Type B pancreatic cell (in vitro differentiated cells): ENCODE measurements at places on chromosomes 13 and 19. TPM values are rescaled to one million over a fixed set of nuclear protein-coding genes. Genes with fewer than 3 reads are reported as not detected.
A peak's percentile ranks its signal among the peaks of the same experiment; 100 is the strongest.

DNA sequence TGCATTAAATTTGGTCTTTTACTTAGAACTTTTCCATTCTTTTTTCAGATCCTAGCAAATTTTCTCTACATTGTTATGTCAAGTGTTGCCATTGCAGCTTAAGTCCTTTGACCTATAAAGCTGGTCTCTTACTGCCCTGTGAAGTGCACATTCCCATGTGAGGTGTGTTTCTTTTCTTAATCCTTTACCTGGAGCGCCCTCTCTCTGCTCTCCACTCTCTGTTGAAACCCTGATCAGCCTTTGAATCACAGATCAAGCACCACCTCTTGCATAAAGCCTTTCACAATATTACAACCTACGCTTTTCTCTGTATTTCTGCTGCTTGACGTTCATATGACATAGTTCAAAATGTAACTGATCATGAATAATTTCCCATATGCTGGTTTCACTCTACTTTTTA, 84.8 kb downstream of the PCDH17 start:
- H3K27me3 ChIP-seq = no peaks in the 10 kb centered on the region
- H3K4me3 ChIP-seq = no peak overlapping the region
- H3K36me3 ChIP-seq = no peaks in the 10 kb centered on the region
- no peak for DNase-seq

- no peaks in the 10 kb centered on the region for H3K27me3 ChIP-seq
- no peak overlapping the region for H3K4me3 ChIP-seq
- H3K36me3 ChIP-seq = no peaks in the 10 kb centered on the region
These were observed 358.6 kb downstream of the DCT start for GRCh38 chr13:94120878-94121277.

GRCh38 chr13:103965506-103966243, 899.5 kb upstream of the SLC10A2 start:
- H3K27ac ChIP-seq = no peak overlapping the region
- H3K36me3 ChIP-seq = no peaks in the 10 kb centered on the region
- no peak for DNase-seq
- H3K4me3 ChIP-seq = no peak overlapping the region
- H3K4me1 ChIP-seq = peaks cover 11% of the 10 kb centered on the region
- H3K27me3 ChIP-seq = no peaks in the 10 kb centered on the region

- no peak for DNase-seq
- H3K4me3 ChIP-seq = no peak overlapping the region
These were observed 9.5 kb downstream of the FGF22 start for GRCh38 chr19:648904-649801.

- no peaks in the 10 kb centered on the region for H3K27me3 ChIP-seq
- DNase-seq = no peak
- no peaks in the 10 kb centered on the region for H3K36me3 ChIP-seq
- H3K4me3 ChIP-seq = no peak overlapping the region
- H3K27ac ChIP-seq = peak overlapping the region; percentile 48
These were observed 4.2 kb upstream of the JSRP1 start for GRCh38 chr19:2260341-2260805.

DNA sequence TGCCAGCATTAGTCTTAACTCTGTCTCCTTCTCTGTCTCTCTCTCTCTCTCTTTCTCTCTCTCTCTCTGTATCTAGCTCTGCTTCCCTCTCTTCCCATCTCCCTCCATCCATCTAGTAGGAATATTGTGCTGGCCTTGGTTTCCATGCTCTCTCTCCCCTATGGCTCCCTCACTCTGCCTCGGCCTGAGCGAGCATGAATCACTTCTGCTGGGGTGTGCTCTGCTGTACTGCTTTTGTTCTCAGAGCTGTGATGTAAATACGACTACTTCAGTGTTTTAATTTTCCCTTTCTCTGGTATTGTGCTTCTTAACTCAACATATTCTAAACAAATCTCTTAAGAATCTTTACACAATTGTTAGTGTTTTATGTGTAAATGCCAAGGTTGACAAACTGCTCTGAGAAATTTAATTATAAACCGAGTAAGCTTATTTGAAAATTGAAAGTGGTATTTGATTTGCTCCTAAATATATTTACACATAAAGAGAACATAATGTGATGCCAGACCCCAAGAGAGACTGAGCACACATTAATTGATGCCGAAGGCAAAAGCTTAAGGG, 211.5 kb upstream of the KL start:
- H3K36me3 ChIP-seq = no peaks in the 10 kb centered on the region
- H3K4me3 ChIP-seq = no peak overlapping the region
- no peak for DNase-seq
- no peaks in the 10 kb centered on the region for H3K27me3 ChIP-seq
- no peaks in the 10 kb centered on the region for H3K4me1 ChIP-seq

DNA sequence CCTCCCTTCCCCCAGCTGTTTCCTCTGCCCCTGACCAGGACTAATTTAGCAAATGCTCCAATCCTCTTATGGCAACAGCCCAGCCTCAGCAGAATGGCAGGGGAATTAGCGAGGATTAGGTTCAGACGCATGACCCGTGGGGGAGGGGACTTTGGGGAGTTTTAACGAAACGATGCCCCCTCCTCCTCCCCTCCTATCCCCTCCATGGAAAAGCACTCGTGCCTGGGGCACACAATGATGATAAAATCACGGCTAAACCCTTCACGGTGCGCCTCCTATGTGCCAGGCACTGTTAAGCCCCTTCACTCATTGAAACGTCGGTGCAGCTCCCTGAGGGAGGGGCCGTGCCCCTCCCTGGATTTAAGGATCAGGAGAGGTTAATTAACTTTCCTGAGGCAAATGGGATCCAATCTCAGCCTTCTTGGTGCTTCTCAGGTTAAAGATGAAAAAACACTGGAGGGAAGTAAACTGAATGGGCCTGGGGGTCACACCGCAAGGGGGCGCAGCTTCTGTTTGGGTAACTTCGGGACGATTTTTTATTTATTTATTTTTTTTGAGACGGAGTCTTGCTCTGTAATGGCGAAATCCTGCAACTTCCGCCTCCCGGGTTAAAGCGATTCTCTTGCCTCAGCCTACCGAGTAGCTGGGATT, 10.1 kb upstream of the TPRX2 start:
- peak overlapping the region; percentile 87 for H3K27ac ChIP-seq
- no peaks in the 10 kb centered on the region for H3K36me3 ChIP-seq
- peaks cover 37% of the 10 kb centered on the region for H3K27me3 ChIP-seq

DNA sequence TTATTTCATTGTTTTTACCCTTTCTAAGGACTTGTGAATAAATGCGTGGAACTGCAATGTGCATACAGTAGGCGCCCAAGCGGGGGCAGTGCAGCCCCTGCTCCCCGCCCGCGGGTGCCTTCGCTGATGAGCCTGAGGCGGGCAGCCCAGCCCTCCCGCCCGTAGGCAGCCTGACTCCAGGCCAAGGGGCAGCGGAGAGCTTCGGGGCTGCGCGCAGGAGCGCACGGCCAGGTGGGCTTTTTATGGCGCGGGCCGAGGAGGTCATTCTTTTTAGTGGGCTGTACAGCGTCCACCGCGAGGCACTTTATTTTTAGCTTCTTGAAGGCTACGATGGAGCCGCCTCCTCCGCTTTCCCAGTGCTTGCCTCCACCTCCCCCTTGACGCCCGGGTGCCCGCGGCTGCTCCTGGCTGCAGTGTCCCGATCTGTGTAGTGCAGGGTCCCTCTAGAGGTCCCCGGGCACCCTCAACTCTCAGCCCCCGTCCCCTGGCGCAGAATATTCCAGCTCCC, 60.5 kb downstream of the CCNE1 start:
- no peak overlapping the region for H3K27ac ChIP-seq
- H3K4me3 ChIP-seq = no peak overlapping the region
- no peaks in the 10 kb centered on the region for H3K36me3 ChIP-seq
- peaks cover 6% of the 10 kb centered on the region for H3K4me1 ChIP-seq
- H3K27me3 ChIP-seq = peaks cover 35% of the 10 kb centered on the region

- no peak for DNase-seq
- no peak overlapping the region for H3K4me3 ChIP-seq
- peaks cover 11% of the 10 kb centered on the region for H3K27me3 ChIP-seq
- H3K36me3 ChIP-seq = no peaks in the 10 kb centered on the region
These were observed 386 bp downstream of the VAV1 start for GRCh38 chr19:6772866-6773322.

DNA sequence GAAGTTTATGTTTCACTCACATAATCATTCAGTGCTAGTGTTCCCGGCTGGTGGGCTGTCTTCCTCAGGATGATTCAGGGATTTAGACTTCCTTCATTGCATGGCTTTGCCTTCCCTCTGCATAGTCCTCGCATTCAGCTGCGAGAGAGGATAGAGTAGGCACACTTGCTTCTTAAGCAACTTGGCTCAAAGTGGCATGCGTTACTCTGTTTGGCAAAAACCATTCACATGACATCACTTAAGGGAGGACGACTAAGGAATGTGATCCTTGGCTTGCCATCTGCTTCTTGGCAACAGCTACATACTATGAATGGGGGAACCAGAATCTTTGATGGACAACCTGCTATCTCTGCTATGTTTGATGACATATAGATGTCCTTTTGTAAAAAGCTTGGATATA, 359.3 kb downstream of the TDRD3 start:
- no peaks in the 10 kb centered on the region for H3K36me3 ChIP-seq
- H3K4me1 ChIP-seq = peaks cover 36% of the 10 kb centered on the region
- H3K27ac ChIP-seq = no peak overlapping the region
- no peak for DNase-seq
- peaks cover 9% of the 10 kb centered on the region for H3K27me3 ChIP-seq

DNA sequence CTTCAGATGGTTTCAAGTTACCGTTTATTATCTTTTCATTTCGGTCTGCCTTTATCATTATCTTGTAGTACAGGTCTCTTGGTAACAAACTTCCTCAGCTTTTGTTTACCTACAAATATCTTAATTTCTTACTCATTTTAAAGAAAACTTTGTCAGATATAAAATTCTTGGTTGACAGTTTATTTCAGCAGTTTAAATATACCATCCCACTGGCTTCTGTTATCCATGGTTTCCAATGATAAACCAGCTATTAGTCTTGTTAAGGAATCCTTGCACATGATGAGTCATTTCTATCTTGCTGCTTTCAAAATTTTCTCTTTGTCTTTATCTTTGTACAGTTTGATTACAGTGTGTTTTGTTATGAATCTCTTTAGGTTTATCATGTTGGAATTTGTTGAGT, 308.3 kb upstream of the SPRY2 start:
- no peaks in the 10 kb centered on the region for H3K36me3 ChIP-seq
- H3K4me3 ChIP-seq = no peak overlapping the region
- H3K27ac ChIP-seq = no peak overlapping the region
- no peaks in the 10 kb centered on the region for H3K27me3 ChIP-seq

DNA sequence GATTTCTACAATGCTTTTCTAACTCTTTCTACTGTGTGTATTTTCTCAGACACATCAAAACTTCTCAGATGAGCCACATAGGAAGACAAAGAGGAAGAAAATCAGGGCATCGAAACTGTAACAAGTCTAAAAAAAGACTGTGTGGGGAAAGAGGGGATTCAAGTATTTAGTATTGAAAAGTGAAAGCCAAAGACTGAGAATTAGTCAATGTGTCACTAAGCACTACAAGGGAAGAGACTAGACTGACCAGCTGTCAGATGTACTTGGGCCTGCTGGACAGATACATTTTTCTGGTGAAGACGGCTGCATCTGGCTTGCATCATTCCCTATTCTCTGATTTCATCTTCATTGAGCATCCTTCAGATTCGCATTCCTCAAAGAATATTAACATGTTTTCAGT, 25.4 kb downstream of the COMMD6 start:
- H3K27ac ChIP-seq = no peak overlapping the region
- no peak overlapping the region for H3K4me3 ChIP-seq
- DNase-seq = no peak
- no peaks in the 10 kb centered on the region for H3K4me1 ChIP-seq
- no peaks in the 10 kb centered on the region for H3K27me3 ChIP-seq

- peaks cover 23% of the 10 kb centered on the region for H3K27me3 ChIP-seq
- no peak overlapping the region for H3K27ac ChIP-seq
- peak overlapping the region; percentile 71 for H3K4me3 ChIP-seq
- DNase-seq = no peak
- H3K36me3 ChIP-seq = peaks cover 4% of the 10 kb centered on the region
These were observed 5.9 kb downstream of the PRR36 start for GRCh38 chr19:7868326-7868670.

DNA sequence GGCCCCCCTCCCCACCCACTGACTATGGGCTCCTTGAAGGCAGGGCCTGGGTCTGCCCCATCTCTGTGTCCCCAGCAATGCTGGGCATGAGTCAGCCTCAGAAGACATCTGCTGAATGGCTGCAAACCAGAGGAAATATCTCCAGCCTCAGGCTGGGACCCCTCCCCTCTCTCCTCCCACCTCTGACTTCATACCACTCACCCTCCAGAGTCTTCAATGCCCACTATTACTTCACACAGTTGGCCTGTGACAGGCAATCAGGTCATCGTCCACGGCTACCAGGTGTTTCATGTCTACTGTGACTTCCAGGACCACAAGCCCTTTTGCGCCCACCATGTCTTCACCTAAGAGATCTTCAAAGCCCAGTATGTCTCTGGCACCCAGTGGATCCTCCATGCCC, at the start of gene SRRM5:
Gene SRRM5 (plus strand): TSS at position 301 of the 400 bp plus-strand sequence. CDS start 34 bp downstream, at position 335.
- H3K4me1 ChIP-seq = peaks cover 16% of the 10 kb centered on the region
- H3K27me3 ChIP-seq = no peaks in the 10 kb centered on the region
- H3K27ac ChIP-seq = no peak within 1 kb of the TSS
- H3K36me3 ChIP-seq = peaks cover 34% of the 10 kb centered on the region
- DNase-seq = no peak

DNA sequence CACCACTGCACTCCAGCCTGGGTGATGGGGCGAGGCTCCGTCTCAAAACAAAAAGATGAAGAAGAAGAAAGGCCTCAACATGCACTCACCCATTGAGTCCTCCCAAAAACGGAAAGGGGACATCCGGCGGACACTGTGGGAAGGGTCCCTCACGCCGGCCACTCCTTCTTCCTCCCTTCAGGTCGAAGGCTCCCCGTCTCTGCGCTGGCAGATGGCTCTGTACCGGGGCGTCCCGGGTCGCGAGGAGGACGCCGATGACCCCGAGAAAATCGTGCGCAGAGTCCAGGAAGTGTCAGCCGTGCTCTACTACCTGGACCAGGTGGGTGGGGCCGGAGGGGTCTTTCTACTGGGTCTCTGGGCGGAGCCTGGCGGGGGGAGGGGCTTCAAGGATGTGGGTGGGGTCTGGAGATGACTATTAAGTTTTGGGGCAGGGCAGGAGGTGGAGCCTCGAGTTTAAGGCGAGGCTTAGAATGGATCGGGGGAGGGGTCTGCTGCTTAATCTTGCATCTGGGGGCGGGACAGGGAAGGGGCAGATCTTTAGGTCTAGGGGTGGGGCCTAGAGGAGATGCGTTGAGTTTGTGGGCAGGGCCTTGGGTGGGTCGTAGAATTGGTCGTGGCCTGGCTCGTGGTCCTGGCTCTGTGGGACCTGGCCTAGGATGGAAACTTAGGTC, 90.2 kb downstream of the MAP4K1 start:
- H3K27me3 ChIP-seq = peaks cover 3% of the 10 kb centered on the region
- no peak overlapping the region for H3K4me3 ChIP-seq
- no peak overlapping the region for H3K27ac ChIP-seq
- no peaks in the 10 kb centered on the region for H3K36me3 ChIP-seq
- H3K4me1 ChIP-seq = peaks cover 3% of the 10 kb centered on the region

Gene LHFPL6
- total RNA-seq = 21.9 and 31.7 TPM in 2 replicates

Gene AXL
- 8.8 and 20.9 TPM in 2 replicates for total RNA-seq

Gene ZNF541
- total RNA-seq = not detected in 2 replicates

Gene ZNF225
- 5.8 and 8.4 TPM in 2 replicates for total RNA-seq

Gene ZNF442
- 2.4 and 5.1 TPM in 2 replicates for total RNA-seq

Gene NTN5
- total RNA-seq = 0.86 and 1.2 TPM in 2 replicates

Gene MISP3
- total RNA-seq = 3.1 and 3.6 TPM in 2 replicates

Gene GPR12
- total RNA-seq = 0.12 and 0.14 TPM in 2 replicates

Gene SLC6A16
- total RNA-seq = 0.31 and 3.5 TPM in 2 replicates

Gene TRPM4
- 33.1 and 41.5 TPM in 2 replicates for total RNA-seq

Gene CDX2
- total RNA-seq = 11.3 and 31.8 TPM in 2 replicates

Gene ZNF563
- 2.6 and 2.7 TPM in 2 replicates for total RNA-seq

Gene KLHL1
- 0.14 TPM in 2 replicates for total RNA-seq
